SK-MEL-5 (cell line): ENCODE measurements at places on chromosomes 16 and 17.

DNA sequence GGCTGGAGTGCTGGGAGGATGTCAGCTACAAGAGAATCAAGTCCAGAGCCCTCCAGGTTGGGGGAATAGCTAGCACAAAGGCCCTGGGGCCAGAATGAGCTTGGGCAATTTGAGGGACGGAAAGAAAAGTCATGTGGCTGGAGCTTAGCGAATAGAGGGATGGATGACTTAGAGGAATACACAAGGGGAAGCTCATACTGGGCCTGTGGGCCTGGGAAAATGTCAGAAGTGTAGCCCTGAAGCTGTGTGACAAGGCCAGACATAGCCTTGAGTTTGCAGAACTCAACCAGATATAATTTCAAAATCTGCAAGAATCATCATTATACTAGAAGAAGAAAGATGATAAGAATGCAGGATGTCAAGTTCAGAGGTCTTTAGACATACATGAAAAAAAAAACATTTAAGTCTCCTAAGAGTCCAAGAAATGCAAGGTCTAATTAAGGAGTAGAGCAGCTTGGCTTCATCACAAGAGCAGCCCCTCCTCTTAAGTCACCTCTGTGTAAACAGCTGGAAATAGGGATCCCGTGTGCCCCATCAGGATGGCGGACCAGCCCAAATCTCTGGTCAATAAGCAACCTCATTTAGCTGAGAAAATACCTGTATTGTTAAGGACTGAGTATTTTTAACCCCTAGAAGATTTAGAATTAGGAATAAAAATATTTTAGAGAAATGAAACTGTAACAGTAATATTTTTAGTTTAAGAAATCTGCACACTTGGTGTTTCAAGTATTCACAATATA is 66.6 kb downstream of the ABCC12 start:
- no peak for DNase-seq

GRCh38 chr16:1282324-1282973 is 26.6 kb downstream of the TPSD1 start:
- DNase-seq: no peak

DNA sequence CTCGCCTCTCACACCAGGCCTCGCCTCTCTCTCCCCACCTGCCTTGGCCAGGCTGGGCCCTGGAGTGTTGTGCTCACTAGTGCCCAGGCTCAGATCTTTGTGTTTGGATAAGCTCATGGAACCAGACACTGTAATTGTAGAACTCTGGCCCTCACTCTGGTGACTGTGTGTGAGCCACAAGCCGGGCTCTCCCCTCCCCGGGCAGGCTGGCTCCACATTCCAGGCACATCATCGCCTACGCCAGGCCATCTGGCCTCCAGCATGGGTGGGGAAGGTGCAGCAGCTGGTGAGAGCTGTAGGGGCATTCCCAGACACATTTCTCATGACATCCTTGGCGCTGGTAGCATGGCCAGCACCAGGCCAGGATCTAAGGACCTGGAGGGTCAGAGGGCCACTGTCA is 202.3 kb downstream of the RAB11FIP4 start:
- no peak for DNase-seq

DNA sequence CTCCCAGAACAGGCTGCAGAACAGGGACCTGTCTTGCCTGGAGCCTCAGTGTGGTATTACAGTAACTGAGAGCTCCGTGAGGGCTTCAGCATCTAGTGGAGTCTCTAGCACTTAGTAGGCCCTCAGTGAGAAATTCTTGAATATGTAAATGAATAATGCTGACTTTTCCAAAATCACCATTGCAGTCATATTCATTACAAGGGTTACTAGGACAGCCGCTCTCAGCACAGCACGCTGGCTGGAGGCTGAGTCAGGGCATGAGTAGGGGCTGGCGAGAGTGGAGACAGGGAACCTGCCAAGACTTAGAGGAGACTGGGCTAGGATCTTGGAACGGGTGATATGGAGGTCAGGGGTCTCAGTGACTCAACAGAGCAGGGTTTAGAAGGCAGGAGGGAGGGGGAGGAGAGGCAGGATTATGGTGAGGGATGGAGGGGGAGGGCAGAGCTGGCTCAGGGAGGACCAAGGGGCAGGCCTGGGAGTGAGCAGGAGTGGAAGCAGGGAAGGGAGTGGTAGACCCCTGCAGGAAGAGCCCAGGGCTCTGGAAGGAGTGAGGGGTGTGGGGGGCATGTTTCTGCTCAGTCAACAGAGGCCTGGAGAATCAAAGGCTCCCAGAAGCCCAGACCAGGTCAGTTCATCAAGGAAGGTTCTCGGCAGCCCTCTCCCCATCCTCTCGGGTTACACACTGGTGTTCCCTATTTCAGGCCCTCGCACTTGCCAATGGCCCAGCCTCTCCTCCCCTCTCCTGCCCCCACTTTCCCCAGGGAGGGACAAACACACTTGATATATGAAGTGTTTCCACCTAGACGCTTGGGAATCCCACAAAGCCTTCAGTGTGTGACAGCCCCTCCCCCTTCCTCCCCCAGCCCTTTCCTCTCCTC is 42.3 kb downstream of the FZD2 start:
- no peak for DNase-seq

DNA sequence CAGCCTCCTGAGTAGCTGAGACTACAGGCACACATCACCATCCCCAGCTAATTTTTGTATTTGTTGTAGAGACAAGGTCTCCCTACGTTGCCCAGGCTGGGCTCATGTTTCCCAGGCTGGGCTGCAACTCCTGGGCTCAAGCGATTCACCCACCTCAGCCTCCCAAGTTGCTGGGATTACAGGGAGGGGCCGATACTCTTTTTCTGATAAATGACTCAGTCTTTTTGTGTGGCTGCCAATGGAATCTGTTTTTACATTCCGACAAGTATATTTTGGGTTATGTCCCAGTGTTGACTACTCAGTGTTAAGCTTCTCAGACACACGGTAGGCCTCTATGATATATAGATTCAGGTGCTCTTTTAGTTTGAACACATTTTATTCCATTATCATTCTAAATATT is 58.1 kb downstream of the SLFN11 start:
- no peak for DNase-seq

DNA sequence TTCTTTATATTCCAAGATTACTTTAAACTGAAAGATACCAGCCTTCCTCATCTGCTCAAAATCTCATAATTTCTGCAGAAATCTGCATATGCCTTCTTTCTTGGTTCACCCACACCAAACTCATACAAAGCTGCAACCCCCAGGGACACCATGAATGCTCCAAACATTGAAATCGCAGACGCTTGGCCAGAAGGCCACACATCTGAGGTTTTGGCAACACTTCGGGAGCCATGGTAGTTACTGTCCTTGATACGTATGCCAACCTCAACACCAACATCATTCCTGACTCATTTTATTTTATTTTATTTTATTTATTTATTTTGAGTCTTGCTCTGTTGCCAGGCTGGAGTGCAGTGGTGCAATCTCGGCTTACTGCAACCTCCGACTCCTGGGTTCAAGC is 11.8 kb downstream of the GSPT1 start:
- no peak for DNase-seq

GRCh38 chr16:70703041-70703834 is 17.4 kb upstream of the MTSS2 start:
- DNase-seq: no peak

- no peak for DNase-seq
Measured at GRCh38 chr16:85447693-85448313, 165.3 kb upstream of the GSE1 start.

DNA sequence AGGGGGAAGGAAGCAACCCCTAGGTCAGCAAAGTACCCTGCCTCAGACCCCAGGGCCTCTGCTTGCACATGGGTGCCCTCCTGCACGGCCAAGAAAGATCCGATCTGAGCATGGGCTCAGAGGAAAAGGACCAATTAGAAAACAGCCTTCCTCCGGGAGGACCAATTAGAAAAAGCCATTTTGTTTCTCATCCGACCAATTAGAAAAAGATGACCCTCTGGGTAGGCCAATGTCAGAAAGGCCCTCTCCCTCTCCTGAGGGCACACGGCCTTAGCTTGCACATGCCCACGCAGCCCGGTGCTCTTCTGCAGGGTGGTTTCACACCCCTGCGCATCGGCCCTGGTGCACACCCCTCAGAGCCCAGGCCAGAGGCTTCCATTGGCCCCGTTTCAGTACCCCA is 5.1 kb upstream of the CISD3 start:
- DNase-seq: peak; percentile 35

GRCh38 chr17:34318474-34318873 is 761 bp upstream of the CCL8 start:
- peak; percentile 56 for DNase-seq

- DNase-seq: no peak
Measured at GRCh38 chr17:40528692-40529417, 27.4 kb upstream of the TNS4 start.

DNA sequence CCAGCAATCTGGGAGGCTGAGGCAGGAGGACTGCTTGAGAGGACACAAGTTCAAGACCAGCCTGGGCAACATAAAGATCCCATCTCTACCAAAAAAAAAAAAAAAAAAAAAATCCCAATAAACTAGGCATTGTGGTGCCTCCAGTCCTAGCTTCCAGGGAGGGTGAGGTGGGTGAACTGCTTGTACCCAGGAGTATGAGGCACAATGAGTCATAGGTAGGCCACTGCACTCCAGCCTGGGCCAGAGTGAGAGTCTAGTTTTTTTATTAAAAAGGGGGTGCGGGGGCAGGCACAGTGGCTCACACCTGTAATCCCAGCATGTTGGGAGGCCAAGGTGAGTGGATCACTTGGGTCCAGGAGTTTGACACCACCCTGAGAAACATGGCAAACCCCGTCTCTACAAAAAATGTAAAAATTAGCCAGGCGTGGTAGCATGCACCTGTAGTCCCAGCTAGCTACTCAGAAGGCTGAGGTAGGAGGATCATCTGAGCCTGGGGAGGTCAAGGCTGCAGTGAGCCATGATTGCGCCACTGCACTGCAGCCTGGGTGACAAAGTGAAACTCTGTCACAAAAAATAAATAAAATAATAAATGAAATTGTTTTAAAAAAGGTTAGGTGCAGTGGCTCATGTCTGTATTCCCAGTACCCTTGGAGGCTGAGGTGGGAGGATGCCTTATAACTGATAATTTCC is 7.8 kb upstream of the CHST6 start:
- no peak for DNase-seq

DNA sequence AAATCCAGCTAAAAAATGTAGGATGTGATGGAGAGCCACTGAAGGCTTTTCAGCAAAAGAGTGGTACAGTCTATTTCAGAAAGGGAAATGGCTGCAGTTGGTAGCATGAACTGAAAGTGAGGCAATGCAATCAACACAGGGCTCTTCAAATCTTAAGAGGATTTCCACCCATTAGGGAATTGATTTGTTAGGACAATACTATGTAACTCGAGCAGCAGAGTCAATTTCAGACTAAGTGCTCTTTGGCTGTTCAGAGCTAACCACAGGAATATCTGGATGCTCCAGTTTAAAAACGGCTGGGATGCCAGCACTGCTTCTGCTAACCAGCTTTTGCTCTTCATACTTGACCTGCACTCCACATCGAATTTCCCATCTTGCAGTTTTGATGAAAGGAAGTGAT is 24.6 kb downstream of the CACNG1 start:
- no peak for DNase-seq

GRCh38 chr17:6857904-6858303 is 26.4 kb upstream of the TEKT1 start:
- no peak for DNase-seq

- DNase-seq: no peak
Measured at GRCh38 chr17:18120461-18121017, 12.0 kb downstream of the MYO15A start.
